ENCODE measurements at places on chromosomes 6 and 20.
A peak's percentile ranks its signal among the peaks of the same experiment; 100 is the strongest.

DNA sequence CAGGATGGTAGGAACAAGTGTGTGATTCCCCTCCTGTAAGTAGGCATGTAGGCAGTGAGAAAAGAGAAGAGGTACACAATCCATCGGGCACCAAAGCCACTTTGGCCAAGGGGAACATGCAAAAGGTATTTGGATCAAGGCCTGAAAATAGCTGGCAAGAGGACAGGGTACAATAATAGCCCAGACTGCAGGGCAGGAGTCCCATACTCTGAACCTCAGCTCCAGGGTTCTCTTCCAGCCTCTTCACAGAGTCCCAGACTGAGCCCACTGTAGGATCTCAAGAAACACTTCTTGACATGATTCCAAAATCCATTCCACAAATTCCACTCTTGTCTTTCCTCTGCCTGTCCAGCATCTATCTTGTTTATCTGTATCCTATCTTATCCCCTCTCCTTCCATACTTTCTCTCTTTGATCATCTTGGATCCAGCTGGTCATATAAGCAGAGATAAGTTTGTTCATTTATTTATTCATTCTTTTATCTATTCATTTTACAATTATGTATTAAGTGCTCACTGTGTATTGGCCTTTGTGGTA, 19.7 kb downstream of the ACSS2 start:
- no peak for DNase-seq

GRCh38 chr6:24440897-24441598, 38.3 kb downstream of the MRS2 start:
- no peak for DNase-seq

DNA sequence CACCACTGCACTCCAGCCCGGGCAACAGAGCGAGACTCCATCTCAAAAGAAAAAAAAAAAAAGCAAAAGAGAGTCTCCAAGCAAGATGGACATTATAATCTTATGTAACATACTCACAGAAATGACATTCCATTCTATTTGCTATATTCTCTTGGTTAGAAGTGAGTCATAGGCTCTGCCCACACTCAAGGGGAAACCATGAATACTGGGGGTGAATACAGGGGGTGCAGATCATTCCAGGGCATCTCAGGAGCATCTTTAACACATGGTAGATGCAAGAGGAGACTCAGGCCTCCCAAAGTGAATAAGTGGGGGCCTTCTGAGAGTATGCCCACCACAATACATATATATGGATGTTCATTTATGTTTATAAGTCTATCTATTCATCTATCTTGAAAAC, 18.3 kb upstream of the RANBP9 start:
- DNase-seq = no peak

DNA sequence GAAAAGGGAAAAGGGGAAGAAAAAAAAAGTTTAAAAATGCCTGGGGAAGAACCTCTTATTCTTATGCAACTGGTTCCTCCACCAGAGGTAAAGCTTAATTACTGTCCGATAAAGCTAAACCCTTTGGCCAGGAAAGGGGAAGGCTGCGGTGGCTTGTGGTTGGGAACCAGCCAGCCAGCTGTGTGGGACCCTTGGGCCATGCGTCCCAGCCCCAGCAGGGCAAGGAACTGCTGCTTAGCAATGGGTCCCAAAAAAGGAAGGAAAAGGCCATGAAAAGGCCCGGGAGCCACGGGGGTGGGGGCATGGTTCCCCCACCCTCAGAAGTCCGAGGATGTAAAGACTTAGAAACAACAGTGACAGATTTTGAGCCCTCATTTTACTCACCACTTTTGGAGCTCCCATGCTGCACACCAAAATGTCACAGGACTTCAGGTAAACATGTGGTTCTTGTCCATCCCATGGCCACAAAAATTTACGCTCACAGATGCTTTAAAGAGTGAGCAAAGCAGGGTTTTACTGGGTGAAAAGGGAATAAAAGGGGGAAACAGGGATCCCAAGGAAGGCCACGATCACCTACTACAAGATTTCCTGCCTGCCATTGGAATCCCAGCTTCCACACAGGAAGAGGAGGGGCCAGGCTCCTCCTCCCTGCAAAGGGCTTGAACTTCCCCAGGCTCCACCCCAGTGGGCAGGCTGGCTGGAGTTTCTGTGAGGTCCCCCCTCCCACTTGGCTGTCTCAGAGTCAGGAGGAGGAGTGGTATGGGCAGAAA, 1234.7 kb upstream of the GJE1 start:
- no peak for DNase-seq

DNA sequence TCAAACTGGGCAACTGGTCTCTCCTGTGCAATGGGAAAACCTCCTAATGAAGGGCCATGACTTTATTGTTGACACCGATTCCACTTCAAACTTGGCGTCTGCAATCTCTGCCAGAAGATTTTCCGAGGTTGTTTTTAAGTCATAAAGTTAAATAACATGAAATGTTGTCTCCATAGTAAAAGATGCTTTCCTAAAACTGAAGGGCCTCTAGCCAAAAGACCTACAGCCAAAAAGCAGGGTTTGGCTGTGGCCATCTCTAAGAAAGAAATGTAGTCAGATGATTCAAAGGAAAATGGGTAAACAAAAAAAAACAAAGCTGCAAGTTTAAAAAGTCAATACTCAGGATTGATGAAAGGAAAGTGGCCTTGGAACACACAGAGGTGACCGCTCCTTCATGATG, 14.1 kb downstream of the CD93 start:
- DNase-seq = no peak

DNA sequence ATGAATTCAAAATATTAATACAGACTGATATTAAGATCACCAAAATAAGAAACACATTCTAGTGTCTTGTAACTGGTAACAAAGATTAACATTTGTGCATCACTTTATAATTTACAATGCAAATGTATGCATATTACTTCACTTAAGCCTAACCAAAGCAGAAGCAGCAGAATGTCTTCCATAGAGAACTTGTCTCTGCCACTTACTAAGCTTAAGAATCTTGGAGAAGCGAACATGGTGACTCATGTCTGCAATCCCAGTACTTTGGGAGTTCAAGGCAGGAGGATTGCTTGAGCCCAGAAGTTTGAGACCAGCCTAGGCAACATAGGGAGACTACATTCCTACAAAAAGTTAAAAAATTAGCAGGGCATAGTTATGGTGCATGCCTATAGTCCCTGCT, 18.8 kb downstream of the AK9 start:
- no peak for DNase-seq

DNA sequence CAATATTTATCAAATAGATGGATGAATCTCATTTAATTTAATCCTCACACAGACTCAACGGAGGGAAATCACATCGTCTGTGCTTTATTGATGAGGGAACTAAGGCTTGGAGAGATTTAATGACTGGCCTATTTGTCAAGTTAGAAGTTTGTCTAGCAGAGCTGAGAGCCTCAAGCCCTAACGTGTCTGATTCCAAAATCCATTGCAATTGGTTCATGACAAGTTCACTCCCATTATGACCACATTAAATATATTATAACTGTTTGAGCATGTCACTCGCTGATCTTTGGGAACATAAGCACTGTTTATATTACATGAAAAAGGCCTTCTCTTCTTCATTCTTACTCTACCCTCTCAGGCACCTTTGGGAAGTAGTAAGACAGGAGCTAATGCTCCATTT, 89.4 kb upstream of the SIRPA start:
- DNase-seq = no peak

DNA sequence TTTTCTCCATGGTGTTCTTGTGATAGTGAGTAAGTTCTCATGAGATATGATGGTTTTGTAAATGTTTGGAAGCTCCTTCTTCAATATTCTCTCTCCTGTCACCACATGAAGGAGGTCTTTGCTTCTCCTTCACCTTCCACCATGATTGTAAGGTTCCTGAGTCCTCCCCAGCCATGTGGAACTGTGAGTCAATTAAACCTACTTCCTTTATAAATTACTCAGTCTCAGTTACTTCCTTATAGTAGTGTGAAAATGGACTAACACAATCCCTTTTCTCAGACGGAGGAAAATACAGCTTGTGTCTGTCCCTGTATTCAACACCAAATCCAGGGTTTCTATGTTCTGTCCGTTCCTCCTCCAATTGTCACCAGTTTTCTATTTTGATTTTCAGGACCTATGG, 181.0 kb downstream of the ALDH8A1 start:
- DNase-seq = no peak

GRCh38 chr6:140269591-140270165, 895.2 kb upstream of the CITED2 start:
- no peak for DNase-seq

DNA sequence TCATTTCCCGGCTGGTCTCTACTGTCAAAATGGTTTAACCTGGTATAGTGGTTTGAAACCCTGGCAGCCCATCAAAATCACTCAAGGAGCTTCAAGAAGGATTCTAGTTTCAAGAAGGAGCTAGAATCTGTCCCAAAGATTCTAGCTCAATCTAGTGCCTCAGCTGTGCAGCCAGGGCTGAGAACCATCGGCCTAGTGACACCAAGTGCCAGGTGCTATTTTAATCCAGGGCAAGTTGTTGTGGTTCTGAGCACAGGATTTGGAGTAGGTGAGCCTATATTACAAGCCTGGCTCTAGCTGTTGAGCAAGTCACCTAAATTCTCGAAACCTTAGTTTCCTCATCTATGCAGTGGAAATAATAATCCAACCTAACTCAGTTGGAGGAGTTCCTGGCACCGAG, 3.7 kb downstream of the MOCS1 start:
- DNase-seq = no peak

DNA sequence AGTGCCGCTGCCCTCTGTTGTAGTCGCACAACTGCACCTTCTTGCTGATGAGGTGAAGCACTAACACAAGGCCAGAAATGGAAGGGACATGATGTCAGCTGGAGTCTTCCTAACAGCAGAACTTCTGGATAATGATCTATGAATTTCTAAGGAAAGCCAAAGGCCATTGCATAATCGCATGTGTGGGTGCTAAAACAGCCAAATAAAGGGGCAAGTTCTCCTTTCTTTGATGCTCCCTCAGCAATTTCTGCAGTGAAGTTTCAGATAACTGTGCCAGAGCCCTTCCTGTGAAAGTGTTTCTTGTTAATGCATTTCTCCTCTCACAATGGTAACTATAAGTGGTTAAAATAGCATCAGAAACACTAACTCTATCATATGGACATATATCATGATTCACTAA, 8.0 kb upstream of the F13A1 start:
- DNase-seq = no peak

DNA sequence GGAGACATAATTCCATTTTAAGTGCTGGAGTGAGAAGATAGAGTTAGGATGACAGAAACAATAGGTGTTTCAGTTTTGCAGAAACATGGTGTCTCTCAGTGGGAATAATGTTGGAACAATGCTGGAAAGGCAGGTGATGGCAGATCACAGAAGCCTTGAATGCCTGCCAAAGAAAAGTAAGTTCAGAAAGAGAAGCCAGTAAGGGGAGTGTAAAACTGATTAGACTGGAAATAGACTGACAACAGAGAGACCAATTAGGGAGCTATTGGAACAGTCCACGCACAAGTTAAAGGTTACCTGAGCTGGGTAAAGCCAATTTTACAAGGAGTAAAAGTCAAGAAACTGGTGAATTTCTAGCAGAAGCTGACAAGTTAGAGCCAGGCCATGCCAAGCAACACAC, 142.9 kb downstream of the TFAP2A start:
- DNase-seq = no peak

- DNase-seq = peak; percentile 20
These were observed at the start of gene TEAD3 for GRCh38 chr6:35496841-35497570. TSS of gene TEAD3 (minus strand) at chr6:35497079.

GRCh38 chr20:48098099-48098498, 312.8 kb upstream of the SULF2 start:
- no peak for DNase-seq

DNA sequence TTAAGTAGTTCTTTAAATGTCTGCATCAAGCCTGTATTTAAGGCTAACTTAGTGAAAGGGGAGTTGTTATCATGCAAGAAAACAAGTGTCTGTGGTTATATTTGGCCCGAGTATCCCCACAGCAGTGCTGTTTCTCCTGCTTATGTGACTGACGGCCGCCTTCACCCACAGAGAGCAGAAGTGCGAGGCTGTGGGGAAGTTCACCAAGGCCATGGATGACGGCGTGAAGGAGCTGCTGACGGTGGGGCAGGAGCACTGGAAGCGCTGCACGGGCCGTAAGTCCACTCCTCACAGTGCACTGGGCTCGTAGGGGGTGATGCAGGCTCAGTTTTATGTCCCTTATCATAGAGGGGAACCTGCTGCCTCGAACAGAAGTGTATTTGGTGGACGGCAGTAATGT, 53.2 kb upstream of the SYNJ2 start:
- DNase-seq = no peak

- no peak for DNase-seq
These were observed at the start of gene RIN2 for GRCh38 chr20:19758133-19758500. TSS of gene RIN2 (plus strand) at chr20:19758258. CDS start at chr20:19889602, 131,344 bp downstream.

GRCh38 chr6:68635412-68635705, 277 bp downstream of the ADGRB3 start:
- DNase-seq = no peak

GRCh38 chr20:61812121-61812844, 253.4 kb downstream of the TAF4 start:
- DNase-seq = no peak

- DNase-seq = no peak
These were observed 14.5 kb upstream of the FBXO30 start for GRCh38 chr6:145829102-145829501.

DNA sequence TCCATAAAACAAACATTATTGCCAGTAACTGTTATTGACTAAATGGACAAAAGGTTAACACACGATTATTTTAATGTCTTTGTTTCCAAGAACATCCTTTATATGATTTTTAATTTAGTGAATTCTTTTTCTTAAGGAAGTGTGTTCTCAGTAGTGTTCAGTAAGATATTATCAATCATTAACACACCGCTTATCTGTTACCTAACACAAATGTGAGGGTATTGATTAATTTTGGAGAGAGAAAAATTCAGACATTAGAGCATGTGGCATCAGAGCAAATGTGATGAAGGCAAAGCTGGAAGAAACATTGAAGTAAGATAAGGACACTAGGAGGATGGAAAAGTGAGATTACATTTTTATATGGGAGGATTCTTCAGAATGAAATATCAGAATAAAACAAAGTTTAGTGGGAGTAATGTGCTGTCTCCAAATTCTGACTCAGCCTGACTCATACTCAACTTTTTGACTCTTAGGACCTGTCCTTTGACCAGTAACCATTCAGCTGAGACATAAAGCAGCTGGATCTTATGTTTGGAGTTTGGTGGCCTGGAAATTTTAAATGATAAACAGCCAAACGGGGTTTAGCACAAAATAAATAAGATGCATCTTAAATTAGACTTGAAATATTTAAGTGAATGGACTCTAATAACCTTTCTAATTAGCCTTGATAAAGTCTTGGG, 348.6 kb downstream of the CD109 start:
- no peak for DNase-seq

DNA sequence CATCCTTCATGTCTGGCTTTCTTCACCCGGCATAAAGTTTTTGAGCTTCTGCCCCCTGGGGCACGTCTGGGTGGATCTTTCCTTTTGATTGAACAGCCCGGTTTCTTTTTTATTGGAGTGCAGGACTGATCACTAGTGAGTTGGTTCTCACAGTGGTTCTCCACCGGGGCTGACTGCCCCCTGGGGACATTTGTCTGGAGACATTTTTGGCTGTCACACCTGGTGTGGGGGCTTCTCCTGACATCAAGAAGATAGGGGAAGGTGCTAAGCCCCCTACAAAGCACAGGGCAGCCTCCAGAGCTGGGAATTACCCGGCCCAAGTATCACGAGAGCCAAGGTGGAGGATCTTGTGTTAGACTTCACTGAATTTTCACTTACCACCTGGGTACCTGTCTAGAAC, 25.7 kb upstream of the IRF4 start:
- no peak for DNase-seq

- no peak for DNase-seq
These were observed 6.0 kb downstream of the SRC start for GRCh38 chr20:37351689-37352607.
